ENCODE measurements at places on chromosomes 2 and 18.

DNA sequence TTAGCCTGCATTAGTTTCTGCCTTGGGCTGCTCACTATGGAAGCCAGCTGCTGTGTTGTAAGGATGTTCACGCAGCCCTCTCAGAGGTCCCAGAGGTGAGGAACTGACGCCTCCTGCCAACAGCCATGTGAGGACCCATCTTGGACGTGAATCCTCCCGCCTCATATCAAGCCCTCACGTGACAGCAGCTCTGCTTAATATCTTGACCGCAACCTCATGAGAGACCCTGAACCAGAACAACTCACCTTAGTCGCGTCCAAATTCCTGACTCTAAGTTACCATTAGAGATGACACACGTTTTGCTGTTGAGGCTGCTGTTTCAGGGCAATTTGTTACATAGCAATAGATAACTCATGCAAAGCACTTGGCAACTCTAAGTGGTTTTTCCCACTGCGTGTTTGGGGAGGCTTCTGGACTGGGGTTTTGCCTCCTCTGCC, 97.7 kb downstream of the TMEM17 start:
- DNase-seq, result no peak

DNA sequence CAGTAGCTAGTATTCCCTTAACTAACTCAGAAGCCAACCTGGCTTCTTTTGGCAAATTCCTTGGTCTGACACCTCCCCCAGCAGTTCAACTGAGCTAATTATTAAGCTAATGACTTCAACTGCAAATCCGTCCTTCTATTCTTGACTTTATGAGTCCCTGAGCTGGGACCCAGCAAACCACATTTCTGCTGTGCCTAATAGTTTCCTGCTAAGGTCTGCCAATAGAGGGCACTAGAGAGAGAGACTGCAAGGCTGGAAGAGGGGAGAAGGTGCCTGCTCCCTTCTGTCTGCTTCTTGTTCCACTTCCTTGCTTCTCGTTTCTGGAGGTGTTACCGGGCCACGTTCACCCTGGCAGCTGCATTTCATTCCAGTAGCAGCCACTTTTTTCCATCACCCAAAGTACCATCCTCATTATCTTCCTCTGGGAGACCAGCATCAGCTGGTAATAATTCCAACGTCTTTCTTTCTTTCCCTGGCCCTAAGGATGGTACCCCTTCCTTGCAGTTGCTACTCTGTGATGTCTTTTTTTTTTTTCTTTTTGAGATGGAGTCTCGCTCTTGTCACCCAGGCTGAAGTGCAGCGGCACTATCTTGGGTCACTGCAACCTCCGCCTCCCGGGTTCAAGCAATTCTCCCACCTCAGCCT, 352.0 kb downstream of the TNS1 start:
- DNase-seq, result no peak

DNA sequence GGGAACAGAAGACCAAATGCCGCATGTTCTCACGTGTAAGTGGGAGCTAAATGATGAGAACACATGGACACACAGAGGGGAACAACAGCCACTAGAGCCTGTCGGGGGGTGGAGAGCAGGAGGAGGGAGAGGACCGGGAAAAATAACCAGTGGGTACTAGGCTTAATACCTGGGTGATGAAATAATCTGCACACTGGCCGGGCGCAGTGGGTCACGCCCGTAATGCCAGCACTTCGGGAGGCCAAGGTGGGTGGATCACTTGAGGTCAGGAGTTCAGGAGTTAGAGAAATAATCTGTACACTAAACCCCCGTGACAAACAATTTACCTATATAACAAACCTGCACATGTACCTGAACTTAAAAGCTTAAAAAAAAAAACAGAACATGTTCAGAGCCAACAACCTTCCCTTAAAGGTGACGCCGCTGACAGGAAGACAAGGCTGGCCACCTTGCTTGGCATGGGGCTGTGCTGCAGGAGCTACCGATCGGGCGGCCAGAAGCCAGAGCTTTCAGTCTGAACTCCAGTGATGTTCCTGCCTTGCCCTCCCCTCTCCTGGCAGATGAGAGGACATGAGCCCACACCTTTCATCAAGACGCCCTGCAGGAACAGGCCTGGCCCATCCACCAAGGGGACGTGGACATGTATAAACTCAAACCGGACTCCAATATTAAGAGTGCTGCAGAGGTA, 11.2 kb downstream of the SLC66A2 start:
- DNase-seq, result no peak

DNA sequence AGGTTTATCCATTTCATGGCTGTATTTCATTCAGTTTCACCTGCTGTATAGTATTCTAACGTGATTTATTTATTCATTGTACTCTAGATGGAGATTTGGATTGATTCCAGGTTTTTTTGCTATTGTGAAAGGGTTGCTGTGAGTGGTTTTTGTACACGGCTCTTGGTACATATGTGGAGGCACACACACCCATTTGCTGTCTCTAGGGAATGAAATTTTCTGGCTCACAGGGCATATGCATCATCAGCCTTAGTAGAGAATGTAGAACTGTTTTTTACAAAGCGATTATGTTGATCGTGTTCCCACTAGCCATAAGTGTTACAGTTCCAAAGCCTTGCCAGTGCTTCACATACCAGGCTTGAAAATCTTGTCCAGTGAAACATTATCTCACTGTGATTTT, 5.1 kb downstream of the SPTBN1 start:
- DNase-seq, result no peak

- DNase-seq, result no peak
These were observed 118.2 kb downstream of the SPTBN1 start for GRCh38 chr2:54574107-54574859.

DNA sequence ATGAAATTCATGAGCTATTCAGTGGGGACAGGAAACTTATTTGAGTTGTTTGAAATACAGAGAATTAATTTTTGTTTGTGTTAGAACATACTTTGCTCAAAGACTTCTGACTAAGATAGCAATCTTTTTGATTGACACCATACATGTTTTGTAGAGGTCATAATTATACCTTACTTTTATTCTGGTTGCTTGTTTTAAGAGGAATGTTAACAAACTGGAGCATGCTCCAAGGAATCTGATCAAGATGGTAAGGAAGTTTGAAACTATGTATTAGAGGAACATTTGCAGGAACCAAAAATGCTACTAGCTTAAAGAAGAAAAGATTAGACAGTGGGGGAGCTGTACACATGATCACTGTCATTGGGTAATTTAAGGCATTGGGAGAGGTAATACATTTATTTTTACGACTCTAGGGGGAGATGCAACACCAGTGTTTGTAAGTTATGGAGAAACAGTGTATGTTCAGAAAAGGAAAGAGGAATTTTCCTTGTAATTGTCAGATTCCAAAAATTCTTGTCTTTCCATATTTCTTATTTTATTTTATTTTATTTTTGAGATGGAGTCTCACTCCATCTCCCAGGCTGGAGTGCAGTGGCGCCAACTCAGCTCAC, 8.0 kb downstream of the AGFG1 start:
- no peak for DNase-seq

DNA sequence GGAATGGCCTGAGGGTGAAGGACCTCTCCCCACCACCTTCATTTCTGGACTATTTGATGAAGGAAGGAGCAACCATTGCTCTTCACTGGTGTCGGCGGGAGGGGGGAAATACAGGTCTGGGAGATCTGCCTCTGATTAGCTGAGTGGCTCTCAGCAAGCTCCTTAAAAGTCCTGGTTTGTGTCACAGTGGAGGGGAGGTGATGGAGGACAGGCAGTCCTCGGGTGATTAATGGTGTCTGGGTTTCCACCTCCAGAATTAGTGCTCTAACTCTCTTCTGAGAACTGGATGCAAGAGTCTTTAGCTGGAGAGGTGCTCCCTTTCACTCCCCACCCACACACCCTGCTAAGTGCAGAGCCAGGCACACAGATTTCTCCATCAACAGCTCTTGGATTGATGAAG, 83.2 kb downstream of the TTC32 start:
- no peak for DNase-seq

GRCh38 chr2:4597400-4597799, 894.0 kb downstream of the DCDC2C start:
- no peak for DNase-seq

DNA sequence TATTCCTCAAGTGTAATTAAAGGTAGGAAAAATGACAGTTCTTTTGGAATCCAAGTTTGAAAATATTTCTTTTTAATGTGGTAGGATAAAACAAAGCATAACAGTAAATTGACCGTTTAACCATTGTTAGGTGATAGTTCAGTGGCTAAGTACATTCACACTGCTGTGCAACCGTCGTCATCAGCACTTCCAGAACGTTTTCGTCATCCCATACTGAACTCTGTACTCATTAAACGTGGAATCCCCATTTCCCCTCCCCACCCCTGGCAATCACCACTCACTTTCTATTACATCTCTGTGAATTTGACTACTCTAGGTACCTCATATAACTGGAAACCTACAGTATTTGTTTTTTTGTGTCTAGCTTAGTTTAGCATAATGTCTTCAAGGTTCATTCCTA, 32.9 kb upstream of the FZD5 start:
- DNase-seq, result no peak

- no peak for DNase-seq
These were observed 343.6 kb upstream of the SYT4 start for GRCh38 chr18:43620936-43621335.

- DNase-seq, result no peak
These were observed 5.0 kb upstream of the MYO5B start for GRCh38 chr18:50199921-50200320.

GRCh38 chr2:207135801-207136457, 29.8 kb downstream of the KLF7 start:
- no peak for DNase-seq

Data from HS-27A (cell line).